Prostate gland (tissue), 2 donors: ENCODE measurements at places on chromosomes 7 and 10.

DNA sequence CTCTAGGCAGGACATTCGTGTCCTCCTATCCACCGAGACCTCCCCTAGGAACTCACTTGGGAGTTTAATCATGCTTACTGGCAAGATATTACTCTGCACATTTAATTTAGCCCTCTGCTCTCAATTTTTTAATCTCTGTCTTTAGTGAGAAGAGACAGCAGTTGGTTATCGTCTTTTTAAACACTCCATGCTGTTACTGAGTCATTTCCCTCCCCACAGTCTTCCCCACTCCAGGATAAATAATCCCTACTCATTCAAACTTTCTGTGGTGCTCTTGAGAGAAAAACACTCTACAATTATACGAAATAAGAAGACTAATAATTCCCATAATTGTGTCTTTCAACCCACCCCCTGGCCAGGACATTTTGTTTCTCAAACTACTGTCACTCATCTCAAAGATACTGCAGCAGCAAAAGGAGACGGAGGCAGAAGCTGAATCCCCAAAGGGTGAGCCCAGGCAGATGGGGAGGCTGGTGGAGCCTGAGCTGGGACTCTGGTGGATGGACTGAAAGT is 84.2 kb downstream of the ANK3 start:
- DNase-seq = no peak

GRCh38 chr10:55214608-55215007 is 413.6 kb upstream of the PCDH15 start:
- no peak for DNase-seq

GRCh38 chr10:130859427-130859826 is 452.1 kb downstream of the TCERG1L start:
- DNase-seq = no peak

- no peak for DNase-seq
Observed at GRCh38 chr10:3222626-3223025, 50.0 kb upstream of the PITRM1 start.

GRCh38 chr7:139505563-139505962 is 17.9 kb upstream of the CLEC2L start:
- no peak for DNase-seq

- no peak for DNase-seq
Observed at GRCh38 chr7:103666326-103666725, 220.3 kb upstream of the SLC26A5 start.

- no peak for DNase-seq
Observed at GRCh38 chr7:129110258-129110981, 34.1 kb upstream of the TSPAN33 start.

DNA sequence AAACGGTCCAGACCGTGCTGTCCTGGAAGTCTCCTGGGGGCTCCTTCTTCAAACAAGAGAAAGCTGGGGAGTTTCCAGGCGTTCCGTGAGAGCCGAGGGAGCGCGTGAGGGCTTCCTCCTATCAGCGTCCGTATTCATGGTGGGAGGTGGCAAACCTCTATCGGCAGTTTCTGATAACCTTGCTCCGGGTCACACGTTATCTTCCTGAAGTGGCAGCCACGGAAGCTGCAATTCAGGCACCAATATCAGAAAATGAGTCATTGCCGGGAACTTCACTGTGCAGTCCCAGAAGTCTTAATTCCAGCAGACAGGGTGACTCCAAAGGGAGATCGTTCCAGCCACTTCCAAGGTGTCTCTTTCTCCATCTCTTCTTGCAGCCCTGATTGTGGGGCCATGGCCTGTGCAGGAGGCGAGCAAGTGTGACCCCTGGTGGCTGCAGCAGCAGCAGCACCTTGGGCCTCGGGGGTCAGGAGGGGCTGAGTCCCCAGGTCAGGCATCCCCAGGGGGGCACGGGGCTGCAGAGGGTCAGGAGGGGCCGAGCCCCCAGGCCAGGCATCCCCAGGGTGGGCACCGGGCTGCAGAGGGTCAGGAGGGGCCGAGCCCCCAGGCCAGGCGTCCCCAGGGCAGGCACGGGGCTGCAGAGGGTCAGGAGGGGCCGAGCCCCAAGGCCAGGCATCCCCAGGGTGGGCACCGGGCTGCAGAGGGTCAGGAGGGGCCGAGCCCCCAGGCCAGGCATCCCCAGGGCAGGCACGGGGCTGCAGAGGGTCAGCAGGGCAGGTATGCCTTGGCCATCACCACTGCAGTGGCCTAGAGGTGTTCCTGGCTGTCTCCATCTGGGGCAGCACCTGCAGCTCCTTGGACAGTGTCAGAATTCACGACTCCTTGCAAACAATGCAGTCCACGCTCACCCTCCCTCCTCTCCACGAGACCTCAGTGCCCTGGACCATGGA is 538.7 kb downstream of the DNAJB6 start:
- DNase-seq = no peak

GRCh38 chr7:87188930-87189329 is 30.6 kb downstream of the TMEM243 start:
- DNase-seq = no peak

- DNase-seq = no peak
Observed at GRCh38 chr10:61024856-61025201, 80.8 kb upstream of the RHOBTB1 start.

- DNase-seq = no peak
Observed at GRCh38 chr7:18637516-18637915, 142.0 kb downstream of the HDAC9 start.

DNA sequence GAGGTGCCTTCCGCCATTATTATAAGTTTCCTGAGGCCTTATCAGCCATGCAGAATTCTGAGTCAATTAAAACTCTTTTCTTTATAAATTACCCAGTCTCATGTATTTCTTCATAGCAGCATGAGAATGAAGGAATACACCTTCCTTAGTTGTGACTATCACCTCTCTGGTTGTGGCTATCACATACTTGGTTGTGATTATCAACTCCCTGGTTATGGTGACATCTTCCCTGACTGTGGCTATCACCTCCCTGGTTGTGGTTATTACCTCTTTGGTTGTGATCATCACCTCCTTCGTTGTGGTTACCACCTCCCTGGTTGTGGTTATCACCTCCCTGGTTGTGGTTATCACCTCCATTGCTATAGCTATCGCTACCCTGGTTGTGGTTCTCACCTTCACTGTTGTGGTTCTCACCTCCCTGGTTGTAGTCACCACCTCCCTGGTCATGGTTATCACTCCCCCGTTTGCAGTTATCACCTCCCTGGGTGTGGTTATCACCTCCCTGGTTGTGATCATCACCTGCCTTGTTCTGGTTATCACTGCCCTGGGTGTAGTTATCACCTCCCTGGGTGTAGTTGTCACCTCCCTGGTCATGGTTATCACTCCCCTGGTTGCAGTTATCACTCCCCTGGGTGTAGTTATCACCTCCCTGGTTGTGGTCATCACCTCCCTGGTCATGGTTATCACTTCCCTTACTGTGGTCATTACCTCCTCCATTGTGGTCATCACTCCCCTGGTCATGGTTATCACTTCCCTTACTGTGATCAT is 105.9 kb downstream of the GPR26 start:
- DNase-seq = no peak

GRCh38 chr7:25391295-25391861 is 163.1 kb upstream of the NPVF start:
- DNase-seq = no peak

- DNase-seq = no peak
Observed at GRCh38 chr7:99505324-99505662, 831 bp downstream of the ZKSCAN5 start.

GRCh38 chr7:471191-471865 is 48.3 kb downstream of the PDGFA start:
- DNase-seq = no peak

GRCh38 chr7:3533040-3533439 is 232.0 kb downstream of the SDK1 start:
- DNase-seq = no peak

GRCh38 chr10:76543655-76544054 is 1094.0 kb downstream of the KCNMA1 start:
- DNase-seq = no peak

- DNase-seq = no peak
Observed at GRCh38 chr10:12025591-12025990, 17.0 kb downstream of the UPF2 start.

- no peak for DNase-seq
Observed at GRCh38 chr7:96218664-96219243, 103.1 kb downstream of the SLC25A13 start.

DNA sequence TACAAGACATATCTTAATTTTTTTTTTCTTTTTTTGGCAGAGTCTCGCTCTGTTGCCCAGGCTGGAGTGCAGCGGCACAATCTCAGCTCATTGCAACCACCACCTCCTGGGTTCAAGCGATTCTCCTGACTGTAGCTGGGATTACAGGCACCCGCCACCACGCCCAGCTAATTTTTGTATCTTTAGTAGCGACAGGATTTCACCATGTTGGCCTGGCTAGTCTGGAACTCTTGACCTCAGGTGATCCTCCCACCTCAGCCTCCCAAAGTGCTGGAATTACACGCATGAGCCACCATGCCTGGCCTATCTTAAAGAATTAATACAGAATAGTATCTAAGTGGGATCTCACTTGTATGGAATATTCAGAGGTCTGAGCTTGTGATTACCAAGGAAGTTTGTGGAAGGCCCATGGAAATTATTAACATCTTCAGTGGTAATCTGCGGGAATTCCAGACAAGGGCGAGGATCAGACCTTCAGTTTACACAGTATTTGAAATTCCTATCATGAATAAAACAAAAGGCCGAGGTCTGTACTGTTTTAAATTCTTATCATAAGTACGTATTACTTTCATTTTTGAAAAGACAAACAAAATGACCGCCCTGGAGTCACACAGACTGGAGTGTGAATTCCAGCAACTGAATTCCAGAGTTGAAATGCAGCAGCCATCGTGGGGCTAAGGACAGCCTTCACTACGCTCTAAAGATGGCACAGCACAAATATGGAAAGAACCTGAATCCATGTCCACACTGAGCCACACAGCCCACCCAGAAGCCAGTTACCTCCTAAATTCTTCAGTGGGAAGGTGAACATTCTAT is 16.7 kb downstream of the GPRIN2 start:
- DNase-seq = no peak

DNA sequence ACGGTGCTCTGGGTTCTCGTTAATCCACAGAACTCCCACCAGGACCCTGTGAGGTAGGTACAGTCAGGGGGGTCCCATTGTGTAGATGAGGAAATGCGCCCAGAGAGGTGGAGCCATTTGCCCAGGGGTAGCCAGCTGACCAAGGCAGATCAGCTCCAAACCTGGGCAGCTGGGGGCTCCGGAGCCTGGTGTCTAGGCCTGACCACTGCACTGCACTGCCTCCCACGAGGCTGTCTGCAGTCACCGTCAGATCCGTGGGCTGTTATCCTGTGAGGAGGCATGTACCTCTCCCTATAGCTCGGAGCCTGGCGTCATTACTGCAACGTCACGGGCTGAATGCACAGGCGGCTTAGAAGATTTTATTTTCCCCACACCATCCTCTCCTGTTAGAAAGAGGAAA is 411.8 kb upstream of the FOXK1 start:
- DNase-seq = no peak

GRCh38 chr7:104089061-104089460 is 99.6 kb upstream of the RELN start:
- no peak for DNase-seq

GRCh38 chr10:82318534-82318933 is 443.5 kb downstream of the NRG3 start:
- DNase-seq = no peak

- no peak for DNase-seq
Observed at GRCh38 chr7:8200316-8200715, 61.7 kb downstream of the ICA1 start.

DNA sequence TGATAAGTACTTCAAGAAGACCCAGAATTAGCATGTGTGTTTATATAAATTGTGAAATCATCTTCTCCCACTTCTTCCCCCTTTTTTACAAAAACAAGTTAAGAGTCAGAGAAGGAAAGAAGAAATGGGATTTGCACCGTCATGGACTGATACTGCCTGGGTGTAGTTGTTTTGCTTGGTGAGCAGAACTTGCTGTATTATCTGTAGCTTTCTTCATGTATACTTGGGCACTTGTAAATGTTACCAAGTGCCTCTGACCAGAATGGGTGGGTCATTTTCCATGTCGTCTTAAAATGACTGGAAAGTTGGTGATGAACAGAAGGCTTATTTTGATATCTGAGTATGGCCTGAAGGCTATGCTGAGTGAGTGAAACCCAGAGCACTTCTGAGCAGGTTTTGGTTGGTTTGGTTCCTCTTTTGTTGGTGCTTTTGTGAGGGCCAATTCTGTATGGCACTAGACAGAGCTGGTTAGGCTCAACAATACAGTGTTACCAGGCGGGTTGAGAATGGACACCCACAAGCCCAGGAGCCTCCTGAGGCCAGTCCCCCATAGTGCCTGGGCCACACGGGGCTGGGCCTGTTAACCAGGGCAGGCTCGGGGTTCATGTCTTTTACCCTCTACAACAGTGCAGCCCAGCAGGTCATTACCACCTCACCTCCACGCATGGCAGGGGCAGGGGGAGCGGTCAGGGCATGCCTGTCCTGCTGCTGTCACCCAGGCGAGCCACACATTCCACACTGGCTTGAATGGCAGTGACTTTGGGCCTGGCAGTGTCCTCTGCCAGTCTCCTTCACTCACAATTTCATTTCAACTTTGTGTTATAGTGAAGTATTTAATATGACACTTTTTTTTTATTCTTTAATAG is 115.1 kb downstream of the CCNY start:
- DNase-seq = no peak

DNA sequence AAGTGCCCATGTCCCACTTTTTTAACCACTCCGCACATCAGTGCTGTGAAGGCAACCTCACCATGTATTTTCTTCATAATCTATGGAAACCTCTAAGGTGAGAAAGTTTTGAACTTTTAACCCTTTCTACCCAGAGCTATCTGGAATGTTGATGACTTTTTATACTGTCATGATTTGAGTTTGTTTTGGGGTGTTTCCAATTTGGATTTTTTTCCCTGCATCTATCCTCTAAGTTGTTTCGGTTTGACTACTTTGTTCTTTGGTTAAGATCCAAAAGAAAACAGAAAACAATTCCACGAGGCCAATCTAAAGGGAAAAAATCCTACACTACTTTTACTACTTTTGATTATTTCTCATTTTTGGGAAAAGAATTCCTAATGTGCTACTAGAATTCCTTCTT is 279.7 kb downstream of the USP6NL start:
- no peak for DNase-seq

- no peak for DNase-seq
Observed at GRCh38 chr7:155803418-155804376, 8.6 kb downstream of the SHH start.

DNA sequence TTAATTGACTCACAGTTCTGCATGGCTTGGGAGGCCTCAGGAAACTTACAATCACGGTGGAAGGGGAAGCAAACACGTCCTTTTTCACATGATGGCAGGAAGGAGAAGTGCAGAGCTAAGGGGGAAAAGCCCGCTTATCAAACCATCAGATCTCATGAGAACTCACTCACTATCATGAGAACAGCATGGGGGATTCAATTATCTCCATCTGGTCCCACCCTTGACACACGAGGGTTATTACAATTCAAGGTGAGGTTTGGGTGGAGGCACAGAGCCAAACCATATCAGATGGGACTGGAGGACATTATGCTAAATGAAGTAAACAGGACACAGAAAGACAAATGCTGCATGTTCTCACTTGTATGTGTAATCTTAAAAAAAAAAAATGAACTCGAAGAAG is 141.4 kb upstream of the HABP2 start:
- no peak for DNase-seq

DNA sequence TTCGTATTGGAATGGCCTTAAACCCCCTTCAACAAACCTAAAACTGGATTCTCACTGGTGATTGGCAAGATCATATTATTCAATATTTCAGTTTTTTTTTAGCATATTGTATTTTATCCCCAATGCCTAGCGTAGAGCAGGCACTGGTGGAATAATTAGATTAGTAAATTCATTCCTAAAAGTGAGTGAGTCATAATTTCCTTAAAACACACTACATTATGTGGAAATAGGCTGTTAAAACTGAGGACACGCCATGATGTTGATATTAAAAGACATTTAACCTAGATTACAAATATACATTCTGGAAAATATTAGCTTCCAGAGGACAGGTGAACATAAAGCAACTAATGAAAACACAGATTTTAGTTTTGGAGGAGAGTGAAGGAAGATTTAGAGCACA is 463.9 kb downstream of the PARD3 start:
- no peak for DNase-seq
